ENCODE measurements at places on chromosomes 7 and 10.

GRCh38 chr7:26376175-26376917 is 84.7 kb downstream of the SNX10 start:
- DNase-seq, result peak; percentile 60

DNA sequence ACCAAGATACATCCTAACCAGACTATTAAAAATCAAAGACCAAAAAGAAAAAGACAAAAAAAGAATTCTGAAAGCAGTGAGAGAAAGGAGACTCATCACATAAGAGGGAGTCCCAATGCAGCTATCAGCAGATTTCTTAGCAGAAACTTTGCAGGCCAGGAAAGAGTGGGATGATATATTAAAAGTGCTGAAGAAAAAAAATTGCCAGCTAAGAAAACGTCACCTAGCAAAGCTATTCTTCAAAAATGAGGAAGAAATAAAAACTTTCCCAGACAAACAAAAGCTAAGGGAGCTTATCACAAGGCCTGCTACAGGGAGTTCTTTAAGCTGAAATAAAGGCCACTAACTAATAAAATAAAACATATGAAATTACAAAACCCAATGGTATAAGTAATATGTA is 40.5 kb upstream of the CDK6 start:
- DNase-seq, result no peak

GRCh38 chr10:36676756-36677430 is 448.5 kb upstream of the ANKRD30A start:
- DNase-seq, result no peak

- no peak for DNase-seq
These were observed 250.5 kb downstream of the ZMYND11 start for GRCh38 chr10:385571-386300.

GRCh38 chr10:70602665-70603448 is at the start of gene PRF1:
PRF1 (minus strand) TSS chr10:70602741; CDS start chr10:70600902, 1,839 bp downstream.
- DNase-seq, result peak; percentile 26

DNA sequence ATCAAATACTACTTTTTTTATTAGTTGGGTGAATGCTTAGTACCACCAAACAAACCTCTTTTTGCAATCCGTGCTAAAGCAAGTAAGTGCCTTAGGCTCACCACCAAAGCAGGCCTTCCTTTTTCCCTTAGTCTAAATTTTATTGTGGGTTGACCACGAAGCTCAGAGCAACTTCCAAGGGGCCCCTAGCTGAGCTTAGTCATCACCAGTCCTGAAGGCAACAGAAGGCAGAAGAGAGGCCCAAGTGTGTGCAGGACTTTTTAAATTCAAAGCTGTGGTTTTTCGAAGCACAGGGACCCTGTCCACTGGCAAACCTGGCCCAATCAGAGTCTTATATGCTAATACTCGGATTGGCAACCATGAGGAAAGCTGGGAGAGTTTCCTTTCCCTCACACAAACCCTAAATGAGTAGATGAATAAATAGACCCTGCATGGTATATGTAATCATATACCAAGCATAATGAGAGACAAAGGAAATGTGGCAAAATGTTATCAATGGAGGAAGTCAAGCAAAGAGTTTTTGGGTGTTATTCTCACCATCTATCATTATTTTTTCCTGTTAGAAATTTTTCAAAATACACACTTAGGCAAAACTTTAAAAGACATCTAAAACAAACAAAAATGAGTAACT is 453.2 kb upstream of the GALNT17 start:
- DNase-seq, result no peak

GRCh38 chr10:44894691-44895090 is 16.4 kb upstream of the TMEM72 start:
- no peak for DNase-seq

DNA sequence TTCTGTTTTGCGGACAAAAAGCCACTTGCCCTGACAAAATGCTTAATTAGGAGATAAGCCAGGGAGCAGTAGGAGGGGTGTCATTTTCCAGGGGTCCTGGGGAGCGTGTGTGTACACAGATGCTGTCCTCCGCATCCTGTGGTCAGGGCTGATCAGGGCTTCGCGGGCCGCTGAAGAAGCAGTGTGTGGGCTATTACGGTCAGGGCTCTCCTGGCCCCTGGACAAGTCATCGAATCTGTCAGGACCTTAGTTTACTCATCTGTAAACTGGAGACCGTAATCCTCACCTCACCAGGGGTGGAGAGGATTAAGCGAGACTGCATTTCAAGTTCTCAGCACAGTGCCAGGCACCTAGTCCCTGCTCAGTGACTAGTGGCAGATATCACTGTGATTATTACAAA is 26.0 kb upstream of the MXI1 start:
- DNase-seq, result no peak

DNA sequence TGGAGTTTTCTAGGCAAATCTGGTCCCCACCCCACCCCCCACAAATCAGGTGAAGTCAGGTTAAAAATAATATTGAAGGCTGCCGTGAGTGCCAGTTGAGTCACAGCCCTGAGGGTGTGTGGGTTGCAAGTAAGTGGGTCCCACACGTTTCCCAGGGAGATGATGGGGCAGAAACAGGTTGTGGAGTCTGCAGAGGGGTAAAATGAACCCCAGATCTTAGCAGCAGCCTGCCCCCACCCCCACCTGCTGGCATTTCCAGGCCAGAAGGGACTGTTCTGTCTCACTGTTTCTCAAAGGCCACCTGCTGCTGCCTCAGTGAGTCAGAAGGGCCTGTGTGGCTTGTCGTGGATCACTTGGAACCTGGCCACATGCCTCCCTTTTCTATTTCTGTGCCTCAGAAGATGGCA is 59.8 kb upstream of the SMNDC1 start:
- DNase-seq, result no peak

GRCh38 chr10:76543655-76544054 is 1094.0 kb downstream of the KCNMA1 start:
- no peak for DNase-seq

DNA sequence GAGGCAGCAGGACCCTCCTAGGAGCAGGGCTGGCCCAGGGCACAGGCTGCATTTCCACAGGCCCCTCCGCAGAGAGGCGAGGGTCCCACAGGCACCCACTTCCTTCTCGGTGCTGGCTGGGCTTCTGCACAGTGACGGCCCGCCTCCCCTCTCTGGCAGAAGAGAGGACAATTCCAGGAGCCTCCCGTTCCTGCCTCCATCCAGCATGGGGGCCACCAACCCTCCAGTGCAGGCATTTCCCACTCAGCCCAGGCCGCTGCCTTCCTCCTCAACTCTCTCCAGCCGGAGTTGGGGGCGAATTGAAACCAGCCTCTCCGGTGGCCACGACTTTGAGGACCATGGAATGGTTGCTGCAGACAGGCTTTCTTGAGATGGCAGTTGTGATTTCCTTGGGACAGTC is 125.0 kb upstream of the PPP2R2D start:
- no peak for DNase-seq

GRCh38 chr7:102075126-102075525 is 211.5 kb upstream of the SH2B2 start:
- peak; percentile 36 for DNase-seq

GRCh38 chr7:1725766-1726630 is 55.9 kb downstream of the ELFN1 start:
- no peak for DNase-seq

GRCh38 chr7:56077681-56078080 is 13.6 kb downstream of the SUMF2 start:
- no peak for DNase-seq

- no peak for DNase-seq
These were observed 75.8 kb downstream of the MPLKIP start for GRCh38 chr7:40058636-40059035.

DNA sequence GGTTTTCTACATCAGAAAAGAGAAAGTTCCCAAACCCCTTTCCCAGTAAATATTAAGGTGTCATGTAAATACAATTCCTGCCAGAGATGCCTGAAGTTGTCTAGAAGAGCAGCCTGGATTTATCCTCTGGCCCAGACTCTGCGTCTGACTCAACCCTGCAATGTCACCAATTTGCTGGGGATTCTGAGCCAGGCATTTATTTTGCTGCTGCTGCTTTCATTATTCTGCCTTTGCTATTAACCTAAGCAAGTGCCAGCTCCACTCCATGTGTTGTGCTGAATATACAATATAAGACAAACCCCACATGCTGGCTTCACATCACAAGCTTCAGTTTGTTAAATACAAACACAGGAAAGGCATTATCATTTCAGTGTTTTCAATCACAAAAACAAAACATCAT is 59.1 kb downstream of the ELAPOR2 start:
- no peak for DNase-seq

- DNase-seq, result no peak
These were observed 76.7 kb downstream of the SKAP2 start for GRCh38 chr7:26787701-26788100.

- DNase-seq, result no peak
These were observed 27.2 kb downstream of the C10orf71 start for GRCh38 chr10:49325916-49326783.

GRCh38 chr7:20696803-20697333 is 81.4 kb downstream of the ABCB5 start:
- no peak for DNase-seq

DNA sequence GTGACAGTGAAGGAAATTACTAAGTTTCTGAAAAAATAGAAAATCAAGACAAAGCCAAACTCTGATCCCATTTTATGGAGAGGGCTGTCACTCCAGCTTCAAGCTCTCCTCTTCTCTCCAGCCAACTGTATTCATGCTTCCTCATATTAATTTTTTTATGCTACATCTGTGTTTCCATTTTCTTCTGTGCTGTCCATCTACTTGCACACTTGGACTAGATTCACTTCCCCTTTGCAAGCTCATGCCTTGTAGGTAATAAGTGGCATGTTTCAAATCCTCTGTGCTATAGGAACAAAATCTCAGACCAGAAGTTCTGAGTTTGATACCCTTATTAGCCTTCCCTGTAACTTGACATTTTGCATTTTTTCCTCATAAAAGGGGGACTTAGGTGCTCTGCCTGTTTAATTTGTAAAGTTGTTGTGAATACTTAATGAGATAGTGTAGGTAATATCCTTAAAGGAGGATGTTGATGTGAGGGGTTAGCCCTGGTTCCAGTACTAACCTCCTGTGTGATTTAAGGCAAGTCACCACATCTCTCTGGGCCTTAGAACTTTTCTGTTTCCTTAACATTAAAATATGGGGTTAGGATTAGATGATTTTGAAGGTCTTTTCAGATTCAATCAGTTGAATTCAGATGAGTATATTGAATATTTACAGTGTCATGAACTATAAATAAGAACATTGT is 358.8 kb downstream of the BBS9 start:
- DNase-seq, result no peak

DNA sequence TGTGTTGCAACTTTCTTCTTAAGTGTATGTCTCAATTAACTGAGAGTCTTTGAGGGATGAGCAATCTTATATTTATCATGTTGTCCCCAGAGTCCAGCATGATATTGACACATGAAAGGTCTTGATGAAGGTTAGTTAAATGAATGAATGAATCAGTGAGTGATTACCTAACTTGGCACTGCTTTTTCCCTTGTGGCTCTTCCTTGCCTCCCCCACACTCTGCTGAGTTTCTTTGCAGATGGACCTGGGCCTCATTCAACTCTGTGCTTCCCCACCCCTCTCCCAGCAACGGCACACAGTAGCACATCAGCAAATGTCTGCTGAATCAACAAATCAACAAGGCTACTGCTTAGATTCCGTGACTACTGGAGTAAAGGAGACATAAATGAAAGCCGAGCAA is 235.1 kb upstream of the CXCL12 start:
- DNase-seq, result no peak

- DNase-seq, result no peak
These were observed 4.9 kb downstream of the COL17A1 start for GRCh38 chr10:104080762-104081161.

DNA sequence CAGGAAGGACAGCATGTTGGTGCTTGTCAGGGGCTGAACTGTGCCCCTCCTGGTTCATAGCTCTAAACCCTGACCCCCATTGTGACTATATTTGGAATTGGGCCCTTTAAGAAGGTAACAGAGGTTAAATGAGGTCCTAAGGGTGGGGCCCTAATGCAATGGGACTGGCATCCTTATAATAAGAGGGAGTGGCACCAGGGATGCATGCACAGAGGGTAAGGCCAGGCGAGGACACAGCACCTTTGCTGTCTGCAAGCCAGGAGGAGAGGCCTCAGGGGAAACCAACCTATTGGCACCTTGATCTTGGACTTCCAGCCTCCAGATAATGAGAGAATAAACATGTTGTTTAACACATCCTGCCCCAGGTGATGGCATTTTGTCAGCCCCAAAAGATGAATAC is 61.3 kb upstream of the EBF3 start:
- no peak for DNase-seq

- no peak for DNase-seq
These were observed 44.2 kb downstream of the RAB11FIP2 start for GRCh38 chr10:118002581-118002980.

- no peak for DNase-seq
These were observed 11.5 kb downstream of the CLRN3 start for GRCh38 chr10:127881262-127881661.

- DNase-seq, result no peak
These were observed 11.7 kb downstream of the ATP6V1F start for GRCh38 chr7:128874140-128875031.

DNA sequence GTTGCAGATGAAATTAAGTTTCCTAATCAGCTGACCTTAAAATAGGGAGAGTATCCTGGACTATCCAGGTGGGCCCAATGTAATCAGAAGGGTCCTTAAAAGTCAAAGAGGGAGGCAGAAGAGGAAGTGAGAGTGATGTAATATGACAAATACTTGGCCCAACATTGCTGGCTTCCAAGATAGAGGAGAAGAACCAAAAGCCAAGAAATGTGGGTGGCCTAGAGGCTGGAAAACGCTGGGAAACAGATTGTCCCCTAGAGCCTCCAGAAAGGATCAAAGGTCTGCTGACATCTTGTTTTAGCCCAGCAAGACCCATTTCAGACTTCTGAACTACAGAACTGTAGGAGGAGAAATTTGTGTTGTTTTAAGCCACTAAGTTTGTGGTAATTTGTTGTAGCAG is 79.7 kb upstream of the NOBOX start:
- DNase-seq, result no peak

DNA sequence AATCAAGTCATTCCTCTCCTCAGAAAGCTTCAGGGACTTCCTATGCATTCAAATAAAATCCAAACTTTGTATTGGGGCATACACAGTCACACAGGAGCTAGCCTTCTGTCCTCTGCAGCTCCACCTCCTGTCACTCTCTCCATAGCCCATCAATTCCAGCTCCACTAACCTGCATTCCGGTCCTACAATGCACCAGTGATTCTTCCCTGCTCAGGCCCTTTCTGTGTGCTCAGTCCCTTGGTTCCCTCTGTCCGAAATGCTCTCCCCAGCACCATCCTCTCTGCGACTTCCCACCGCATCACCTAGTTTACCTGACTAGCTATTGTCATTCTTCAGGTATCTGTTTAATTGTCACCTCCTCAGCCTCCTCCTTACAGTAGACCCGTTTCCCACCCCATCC is 26.4 kb upstream of the YAE1 start:
- no peak for DNase-seq

GRCh38 chr7:155593461-155594162 is 47.3 kb upstream of the CNPY1 start:
- no peak for DNase-seq

Data from breast epithelium (tissue), 4 donors.